Left ventricle myocardium inferior (tissue), 1 donor: ENCODE measurements at places on chromosomes 16 and 17.

DNA sequence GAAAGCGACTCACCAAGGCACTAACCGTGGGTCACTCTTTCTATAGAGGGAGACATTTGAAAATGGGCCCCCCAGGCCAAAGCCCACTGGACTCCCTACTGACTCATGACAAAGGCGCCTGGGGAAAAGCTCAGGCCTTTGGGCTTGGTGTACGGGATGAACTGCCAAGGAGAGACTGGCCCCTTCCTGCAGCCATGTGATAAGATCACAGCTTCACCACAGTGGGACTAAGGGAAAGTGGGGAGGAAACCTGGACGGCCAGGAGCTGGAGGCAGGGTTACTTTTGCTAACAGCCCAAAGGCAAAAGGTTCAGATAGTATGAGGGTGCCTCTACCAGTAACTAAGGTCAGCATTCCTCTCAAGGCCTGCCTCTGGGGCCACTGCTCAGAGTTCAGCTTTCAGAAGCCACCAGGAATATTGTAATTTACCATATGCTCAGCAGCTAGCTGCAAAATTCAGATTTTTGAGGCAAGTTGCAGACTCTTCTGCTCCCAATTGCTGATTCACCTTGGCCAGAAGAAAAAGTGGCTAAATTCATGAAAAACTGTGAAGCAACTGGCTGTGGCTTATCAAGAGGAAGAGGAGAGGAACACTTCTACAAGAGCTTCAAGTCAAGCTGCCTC is 37.1 kb upstream of the SLC25A19 start:
- DNase-seq, result no peak

- no peak for DNase-seq
Observed at GRCh38 chr17:149231-149630, 11.9 kb downstream of the SCGB1C2 start.

- DNase-seq, result no peak
Observed at GRCh38 chr17:37182786-37183465, 192.9 kb upstream of the C17orf78 start.

GRCh38 chr16:7338826-7339225 is 6.2 kb downstream of the RBFOX1 start:
- DNase-seq, result no peak

- DNase-seq, result no peak
Observed at GRCh38 chr17:58324056-58324408, 4.6 kb downstream of the TSPOAP1 start.

- DNase-seq, result no peak
Observed at GRCh38 chr17:16068323-16068722, 68.7 kb downstream of the TTC19 start.

GRCh38 chr16:16025214-16025968 is 76.0 kb downstream of the ABCC1 start:
- DNase-seq, result no peak

- no peak for DNase-seq
Observed at GRCh38 chr17:2610195-2611175, 17.0 kb downstream of the PAFAH1B1 start.

GRCh38 chr16:85983606-85984230 is 84.8 kb downstream of the IRF8 start:
- DNase-seq, result no peak

DNA sequence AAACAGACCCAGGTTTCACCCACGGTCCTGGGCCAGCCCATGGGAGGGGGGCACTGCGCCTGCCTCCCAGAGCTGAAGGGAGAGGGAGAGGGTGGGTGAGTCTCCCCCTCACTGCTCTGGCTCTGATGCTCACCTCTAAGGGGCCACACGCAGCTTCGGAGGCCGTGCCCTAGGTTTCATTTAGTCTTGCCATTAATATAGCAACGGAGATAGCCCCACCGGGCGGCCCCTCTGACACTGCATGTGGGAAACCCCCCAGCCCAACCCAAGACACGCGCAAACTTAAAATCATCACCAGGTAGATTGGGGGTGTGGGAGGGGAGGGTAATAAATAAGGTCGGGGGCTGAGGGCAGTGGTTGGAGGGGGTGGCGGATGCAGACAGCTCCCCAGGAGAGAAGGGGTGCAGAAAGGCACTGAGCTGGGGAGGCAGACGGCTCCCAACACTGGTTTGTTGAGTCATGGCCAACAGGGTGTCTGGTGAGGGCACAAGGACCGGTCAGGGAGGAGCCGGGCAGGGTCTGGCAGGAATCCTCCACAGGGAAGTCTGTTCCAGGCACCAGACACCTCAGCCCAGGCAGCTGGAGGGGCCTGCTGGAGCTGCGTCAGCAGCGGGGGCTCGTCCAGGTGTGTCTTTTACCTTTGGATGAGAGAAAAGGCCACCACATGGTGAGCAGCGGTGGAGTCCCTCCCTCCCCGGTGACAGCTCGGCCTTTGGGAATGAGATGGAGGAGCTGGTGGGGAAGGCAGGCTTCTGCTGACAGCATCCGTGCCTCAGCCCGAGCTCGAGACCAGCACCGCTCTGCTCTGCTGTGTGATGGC is 32.0 kb upstream of the DOC2B start:
- DNase-seq, result no peak

GRCh38 chr17:12719948-12720347 is 54.3 kb downstream of the MYOCD start:
- no peak for DNase-seq

DNA sequence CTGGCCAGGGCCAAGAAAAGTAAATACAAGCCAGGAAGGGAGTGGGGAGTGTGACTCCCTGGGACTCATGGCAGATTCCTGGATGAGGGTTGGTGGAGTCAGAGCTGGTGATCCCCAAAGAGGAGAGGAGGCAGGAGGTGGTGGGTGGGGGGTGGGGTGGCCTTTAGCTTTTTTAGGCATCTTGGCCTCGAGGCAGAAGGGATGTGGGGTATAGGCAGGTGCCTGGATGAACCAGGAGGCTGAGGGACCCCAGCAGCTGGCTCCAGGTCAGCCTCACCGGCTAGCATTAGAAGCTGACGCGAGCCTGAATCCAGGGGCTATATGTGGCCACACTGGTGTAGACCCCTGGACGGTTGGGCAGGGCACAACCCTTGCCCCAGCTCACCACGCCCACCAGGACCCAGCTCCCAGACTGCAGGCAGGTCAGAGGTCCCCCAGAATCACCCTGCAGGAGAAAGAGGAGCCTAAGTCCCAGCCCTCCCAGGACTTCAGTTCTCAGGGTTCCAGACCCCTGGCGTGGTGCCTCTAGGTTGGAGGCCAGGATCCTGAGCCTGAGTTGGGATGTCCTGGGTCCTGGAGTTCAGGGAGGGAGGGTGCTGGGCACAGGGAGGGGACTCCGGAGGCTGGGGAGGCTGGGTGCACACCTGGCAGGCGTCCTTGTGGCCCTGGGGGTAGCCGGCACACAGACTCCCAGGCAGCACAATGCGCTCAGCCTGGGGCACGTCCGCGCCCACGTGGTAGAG is 2.8 kb downstream of the PRSS33 start:
- no peak for DNase-seq

GRCh38 chr17:71855010-71855409 is 265.8 kb upstream of the SOX9 start:
- DNase-seq, result no peak

DNA sequence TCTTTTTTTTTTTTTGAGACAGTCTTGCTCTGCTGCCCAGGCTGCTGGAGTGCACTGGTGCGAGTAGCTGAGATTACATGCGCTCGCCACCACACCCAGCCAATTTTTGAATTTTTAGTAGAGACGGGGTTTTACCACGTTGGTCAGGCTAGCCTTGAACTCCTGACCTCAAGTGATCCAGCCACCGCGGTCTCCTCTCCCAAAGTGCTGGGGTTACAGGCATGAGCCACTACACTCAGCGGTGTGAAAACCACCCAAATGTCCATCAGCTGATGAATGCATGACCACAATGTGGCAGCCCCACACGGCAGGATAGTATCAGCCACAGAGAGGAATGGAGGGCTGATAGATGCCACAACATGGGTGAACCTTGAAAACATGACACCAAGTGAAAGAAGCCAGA is 2.1 kb downstream of the P2RX5 start:
- DNase-seq, result no peak

GRCh38 chr17:44794851-44795413 is 35.2 kb downstream of the GJC1 start:
- no peak for DNase-seq

GRCh38 chr17:74541176-74542111 is 4.5 kb downstream of the CD300C start:
- no peak for DNase-seq

DNA sequence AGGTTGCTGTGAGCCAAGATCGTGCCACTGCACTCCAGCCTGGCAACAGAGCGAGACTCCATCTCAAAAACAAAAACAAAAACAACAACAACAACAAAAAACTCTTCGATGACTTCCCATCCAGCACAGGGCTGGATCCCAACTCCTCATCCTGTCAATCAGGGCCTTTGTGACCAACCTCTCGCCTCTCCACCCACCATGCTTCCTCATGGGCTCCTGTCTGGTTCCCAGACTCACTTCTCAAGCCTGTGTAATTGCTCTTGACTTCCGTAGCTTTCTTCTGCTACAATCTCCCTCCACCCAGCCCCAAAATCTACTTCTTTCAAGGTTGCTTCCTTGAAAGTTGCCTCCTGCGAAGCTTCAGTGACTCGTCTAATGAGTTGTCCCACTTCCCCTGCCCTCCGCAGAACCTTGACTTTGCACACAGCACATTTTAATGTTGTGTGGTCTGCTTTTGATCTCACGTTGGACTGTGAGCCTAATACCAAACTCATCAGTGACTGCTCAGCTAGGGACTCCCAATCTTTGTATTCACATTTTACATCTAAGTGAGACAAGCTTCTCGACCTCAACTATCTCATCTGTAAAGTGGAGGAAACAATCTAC is 936 bp upstream of the RASL10B start:
- no peak for DNase-seq

DNA sequence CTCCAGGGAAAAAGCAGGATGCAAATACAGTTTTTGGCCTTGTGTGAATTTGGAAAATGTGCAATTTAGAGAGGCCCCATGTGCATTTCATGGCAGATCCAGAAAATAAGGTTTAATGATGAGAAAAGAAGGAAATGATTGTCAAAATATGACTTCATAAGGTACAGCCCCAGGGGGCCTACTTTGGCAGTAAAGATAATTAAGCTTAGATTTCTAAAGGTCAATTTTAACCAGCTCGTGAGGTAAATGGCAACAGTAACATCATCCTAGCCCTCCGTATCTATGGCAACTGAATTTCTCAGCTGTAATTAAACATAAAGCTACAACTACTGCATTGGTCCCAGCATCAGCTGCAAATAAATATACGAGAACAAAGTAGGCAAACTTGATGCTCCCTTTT is 30.0 kb upstream of the PRSS54 start:
- DNase-seq, result no peak

DNA sequence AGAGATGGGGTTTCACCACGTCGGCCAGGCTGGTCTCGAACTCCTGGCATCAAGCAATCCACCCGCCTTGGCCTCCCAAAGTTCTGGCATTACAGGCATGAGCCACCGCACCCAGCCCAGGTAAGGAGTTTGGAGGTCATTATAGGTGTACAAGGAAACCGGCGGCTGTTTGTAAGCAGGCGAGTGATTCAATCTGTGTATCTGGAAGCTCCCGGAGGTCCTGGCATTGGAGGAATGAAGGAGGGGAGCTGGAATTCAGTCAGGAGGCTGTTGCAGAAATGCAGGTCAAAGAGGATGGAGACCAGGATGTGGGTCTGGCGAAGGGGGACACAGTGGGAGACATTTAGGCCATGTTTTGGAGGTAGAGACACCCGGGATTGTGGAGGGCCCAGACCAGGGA is 18.8 kb downstream of the CDC42EP4 start:
- no peak for DNase-seq

DNA sequence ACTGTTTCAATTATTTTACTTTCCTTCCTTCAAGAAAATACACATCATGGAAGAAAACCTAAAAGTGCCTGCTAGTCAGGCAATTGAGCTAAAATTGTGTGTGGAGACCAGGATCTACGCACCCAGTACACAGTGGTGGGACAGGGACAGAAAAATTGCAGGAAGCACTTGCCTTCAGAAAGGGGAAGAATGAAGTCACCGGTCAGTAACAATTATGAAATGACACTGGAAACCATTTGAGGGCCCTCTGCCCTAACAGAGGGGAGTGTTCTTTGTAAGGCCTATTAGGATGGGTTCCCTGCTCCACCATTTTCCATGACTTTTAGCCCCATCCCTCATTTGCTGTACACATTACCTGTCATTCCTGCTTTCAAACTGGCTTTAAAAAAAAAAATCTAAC is 4.5 kb upstream of the PHAF1 start:
- DNase-seq, result no peak

GRCh38 chr17:19678581-19679453 is 30.3 kb downstream of the ALDH3A2 start:
- no peak for DNase-seq

- no peak for DNase-seq
Observed at GRCh38 chr17:45645330-45645729, 138.8 kb upstream of the CRHR1 start.

GRCh38 chr16:80231888-80232287 is 308.9 kb upstream of the DYNLRB2 start:
- no peak for DNase-seq

DNA sequence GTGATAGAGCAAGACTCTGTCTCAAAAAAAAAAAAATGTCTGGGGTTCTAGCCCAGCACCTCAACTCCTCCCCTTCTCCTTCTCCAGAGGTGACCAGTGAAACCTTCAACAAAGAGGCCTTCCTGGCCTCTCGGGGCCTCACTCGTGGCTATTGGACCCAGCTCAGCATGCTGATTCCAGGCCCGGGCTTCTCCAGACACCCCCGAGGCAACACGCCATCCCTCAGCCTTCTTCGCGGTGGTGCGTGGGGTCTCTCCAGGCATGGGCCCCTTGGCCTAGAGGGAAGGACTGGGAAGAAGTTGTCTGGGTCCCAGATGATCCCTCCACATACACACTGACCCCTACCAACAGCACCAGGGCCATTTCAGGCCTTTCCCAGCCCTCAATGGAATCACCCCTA is 3.5 kb upstream of the CXCL16 start:
- no peak for DNase-seq

GRCh38 chr16:79751471-79752184 is 151.1 kb upstream of the MAF start:
- DNase-seq, result no peak

- no peak for DNase-seq
Observed at GRCh38 chr17:81000631-81001357, 9.2 kb downstream of the CHMP6 start.

GRCh38 chr17:33651686-33652085 is 358.6 kb upstream of the ASIC2 start:
- no peak for DNase-seq

DNA sequence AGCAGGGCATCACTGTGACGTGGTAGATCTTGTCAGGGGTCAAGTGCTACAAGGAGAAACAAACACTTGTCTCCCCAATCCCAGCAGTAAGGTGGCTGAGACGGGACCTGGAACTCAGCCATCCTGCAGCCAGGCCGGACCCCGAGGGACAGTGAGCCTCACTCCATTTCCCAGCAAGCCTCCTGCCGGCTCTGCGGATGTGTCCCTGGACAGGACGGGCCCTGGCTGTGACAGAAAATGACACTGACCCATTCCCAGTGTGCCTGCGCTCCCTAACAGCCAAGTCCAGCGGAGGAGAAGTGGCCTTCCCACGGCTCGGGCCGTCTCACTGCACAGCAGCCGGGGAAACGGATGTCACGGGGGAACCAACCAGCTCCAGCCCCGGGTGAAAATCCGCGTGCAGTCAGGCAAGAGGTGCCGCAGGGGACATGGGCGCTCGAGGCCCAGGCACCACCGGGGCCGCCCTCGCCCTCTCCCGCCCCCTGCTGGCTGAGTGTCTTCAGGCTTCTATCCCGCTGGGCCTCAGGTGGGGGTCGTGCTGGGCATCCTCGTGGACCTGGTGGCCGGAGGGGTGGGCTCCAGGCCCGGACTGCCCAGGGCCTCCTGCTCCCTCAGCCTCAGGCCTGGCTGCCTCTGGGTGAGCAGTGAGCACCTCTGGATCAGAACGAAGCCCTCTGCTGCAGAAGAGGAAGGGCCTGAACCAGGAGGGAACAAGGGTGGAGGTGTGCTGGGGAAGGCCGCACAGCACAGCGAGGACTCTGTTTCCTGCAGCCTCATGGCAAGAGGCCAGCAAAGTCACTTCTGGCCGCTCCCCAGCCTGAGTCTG is 6.7 kb downstream of the HAGHL start:
- no peak for DNase-seq
